ENCODE measurements at places on chromosomes 7 and 10.

- DNase-seq, result no peak
These were observed 63.8 kb downstream of the ATAD1 start for GRCh38 chr10:87753995-87754866.

GRCh38 chr10:49613165-49613881 lies 514 bp upstream of the CHAT start:
- DNase-seq, result no peak

DNA sequence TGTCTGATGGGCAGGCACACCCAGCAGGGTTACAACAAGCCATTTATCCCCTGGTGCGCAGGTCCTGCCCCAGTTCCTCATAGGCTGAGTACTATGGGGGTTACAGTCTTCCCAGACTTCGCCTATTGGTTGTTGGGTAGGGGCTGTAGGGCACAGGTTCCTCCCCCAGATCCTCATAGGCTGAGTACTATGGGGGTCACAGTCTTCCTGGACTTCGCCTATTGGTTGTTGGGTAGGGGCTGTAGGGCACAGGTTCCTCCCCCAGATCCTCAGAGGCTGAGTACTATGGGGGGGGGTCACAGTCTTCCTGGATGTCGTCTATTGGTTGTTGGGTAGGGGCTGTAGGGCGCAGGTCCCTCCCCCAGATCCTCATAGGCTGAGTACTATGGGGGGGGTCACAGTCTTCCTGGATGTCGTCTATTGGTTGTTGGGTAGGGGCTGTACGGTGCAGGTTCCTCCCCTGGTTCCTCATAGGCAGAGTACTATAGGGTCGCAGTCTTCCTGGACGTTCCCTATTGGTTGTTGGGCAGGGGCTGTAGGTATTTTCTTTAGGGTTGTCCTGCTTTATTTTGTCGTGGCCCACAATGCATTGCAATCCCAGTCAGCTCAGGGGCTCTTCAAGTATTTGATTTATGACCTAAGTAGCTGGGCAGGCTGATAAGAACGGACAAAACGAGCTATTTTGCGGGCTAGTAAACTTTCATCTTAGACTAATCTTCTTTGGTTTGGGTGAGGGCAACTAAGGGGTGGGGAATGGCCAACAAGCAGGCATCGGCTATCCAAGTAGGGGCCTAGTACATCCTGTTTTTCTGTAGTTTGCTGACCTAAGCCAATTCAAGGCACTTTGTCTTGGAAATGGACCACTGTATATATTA lies 3.4 kb downstream of the LRRC27 start:
- DNase-seq, result no peak

GRCh38 chr10:17244700-17245365 lies 16.8 kb downstream of the VIM start:
- DNase-seq, result no peak

DNA sequence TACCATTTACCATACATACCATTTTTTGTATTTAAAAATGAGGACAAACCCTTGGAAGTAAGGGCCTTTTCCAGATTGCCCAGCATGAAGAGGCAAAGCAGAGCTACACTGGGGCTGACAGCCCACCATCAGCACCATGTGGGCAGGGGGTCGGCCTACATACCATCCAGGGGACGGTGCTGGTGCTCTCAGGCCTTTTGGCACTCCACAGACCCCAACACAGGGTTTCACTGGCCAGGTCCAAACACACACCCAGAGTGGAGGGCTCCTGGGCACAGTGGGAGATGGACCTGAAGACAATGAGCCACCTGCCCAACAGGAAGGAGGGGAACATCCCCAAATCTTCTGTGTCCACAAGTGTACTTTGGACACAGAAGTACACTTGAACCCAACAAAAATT lies 69.2 kb upstream of the CAMK2B start:
- DNase-seq, result no peak

DNA sequence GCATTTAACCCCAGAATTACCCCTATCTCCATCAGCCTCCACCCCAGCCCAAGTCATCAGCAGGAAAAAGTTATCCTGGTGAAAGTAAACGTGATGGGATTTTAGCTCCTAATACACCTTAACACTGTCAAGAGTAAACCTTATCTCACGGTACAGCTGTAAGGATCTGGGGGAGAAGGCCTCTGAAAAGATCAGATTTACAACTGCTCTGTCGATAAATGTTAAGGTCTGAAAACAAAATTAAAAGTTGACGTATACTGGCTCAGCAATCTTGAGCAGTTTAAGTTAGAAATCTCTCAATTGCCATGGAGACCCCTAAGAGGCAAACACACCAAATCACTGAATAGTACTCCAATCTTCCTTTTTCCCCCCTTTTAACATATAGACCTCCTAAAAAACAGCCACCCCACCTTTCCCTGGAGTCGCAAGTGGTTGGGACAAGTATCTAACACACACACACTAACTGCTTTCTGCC lies 6.1 kb downstream of the SKAP2 start:
- DNase-seq, result no peak

GRCh38 chr10:76651154-76651553 lies 986.5 kb downstream of the KCNMA1 start:
- no peak for DNase-seq

DNA sequence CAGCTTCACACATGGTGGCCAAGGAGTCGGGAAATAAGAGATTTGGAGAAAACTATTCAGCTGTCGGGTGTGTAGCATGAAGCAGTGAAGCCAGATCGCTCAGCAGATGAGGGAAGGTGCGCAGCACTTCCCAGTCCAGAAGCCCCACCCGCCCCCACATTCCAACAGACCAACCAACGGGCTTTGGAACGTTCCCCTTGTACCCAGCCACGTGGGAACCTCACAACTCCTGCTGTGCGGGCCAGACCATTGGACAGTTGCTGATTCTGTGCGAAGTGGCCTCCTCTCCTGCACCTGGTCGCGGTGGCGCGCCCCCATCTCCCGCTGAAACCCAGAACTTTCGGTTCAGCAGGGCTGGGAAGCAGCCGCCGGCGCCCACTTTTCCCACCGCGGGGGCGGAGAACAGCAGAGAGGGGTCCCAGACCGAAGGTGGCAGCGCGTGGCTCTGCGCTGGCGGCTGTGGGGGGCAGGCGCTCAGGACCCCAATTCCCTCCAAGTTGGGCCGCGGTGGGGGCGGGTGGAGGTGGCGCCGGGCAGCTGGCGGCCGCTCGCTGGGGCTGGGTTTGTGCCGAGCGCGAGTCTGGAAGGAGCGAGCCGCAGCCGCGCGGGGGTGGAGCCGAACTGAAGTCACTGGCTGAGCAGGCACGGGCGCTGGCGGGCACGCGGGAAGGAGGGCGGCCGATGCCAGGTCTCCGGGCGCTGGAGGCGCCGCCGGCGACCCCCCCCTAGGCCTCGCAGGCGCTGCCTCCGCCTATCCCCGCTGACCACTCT lies 1301.5 kb upstream of the SORCS1 start:
- DNase-seq, result no peak

- DNase-seq, result no peak
These were observed 26.8 kb downstream of the PLAC9 start for GRCh38 chr10:80159166-80159873.

DNA sequence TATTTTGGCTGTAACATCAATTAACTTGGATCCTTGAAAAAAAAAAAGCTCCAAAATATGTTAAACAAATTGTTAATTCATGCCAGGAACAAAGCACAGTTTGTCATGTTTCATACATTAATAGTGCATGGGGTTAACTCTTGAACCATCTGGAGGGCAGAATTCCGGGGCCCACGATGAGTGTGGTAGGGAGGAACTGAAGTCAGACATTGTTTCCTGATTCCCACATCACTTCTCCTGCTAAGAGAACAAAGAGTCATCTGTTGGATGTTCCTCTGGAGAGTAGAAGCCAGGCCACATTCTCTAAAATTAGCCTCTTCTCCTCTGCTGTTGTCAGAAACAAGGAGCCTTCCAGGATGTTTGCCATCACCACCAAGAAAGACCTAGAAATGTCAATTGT lies 54.6 kb downstream of the TMEM178B start:
- DNase-seq, result no peak

GRCh38 chr7:115635376-115635775 lies 395.2 kb downstream of the TFEC start:
- DNase-seq, result no peak

DNA sequence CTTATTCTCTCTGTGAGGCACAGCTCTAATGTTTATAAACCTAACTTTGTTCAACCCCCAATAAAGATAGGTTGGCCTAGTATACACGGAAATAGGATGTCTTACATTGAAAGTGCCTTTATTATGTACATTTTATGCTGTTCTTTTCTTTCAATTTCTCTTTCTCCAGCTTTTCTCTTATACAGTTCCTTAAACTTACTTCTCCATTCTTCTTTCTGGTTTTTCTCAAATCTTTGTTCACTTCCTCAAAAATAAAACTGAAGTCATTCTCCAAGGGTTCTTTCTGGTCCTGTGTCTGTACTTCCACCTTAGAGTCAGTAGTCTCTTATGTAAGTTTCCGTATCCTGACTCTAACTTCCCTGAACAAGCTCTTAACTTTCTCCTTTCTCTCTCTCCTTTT lies 29.2 kb upstream of the NAMPT start:
- DNase-seq, result no peak

DNA sequence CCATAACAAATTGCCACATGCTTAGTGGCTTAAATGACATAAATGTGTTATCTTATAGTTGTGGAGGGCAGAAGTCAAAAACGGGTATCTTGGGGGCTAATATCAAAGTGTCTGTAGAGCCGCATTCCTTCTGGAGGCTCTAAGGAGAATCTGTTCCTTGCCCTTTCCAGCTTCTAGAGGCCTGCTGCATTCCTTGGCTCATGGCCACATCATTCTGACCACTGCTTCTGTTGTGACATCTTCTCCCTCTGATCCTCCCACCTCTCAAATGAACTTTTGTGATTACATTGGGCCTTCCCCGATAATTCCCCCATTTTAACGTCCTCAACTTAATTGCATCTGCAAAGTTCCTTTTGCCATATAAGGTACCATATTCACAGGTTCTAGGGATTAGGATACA lies 76.1 kb downstream of the CYP26A1 start:
- DNase-seq, result no peak

- no peak for DNase-seq
These were observed 83.0 kb downstream of the NRG3 start for GRCh38 chr10:81957976-81958375.

DNA sequence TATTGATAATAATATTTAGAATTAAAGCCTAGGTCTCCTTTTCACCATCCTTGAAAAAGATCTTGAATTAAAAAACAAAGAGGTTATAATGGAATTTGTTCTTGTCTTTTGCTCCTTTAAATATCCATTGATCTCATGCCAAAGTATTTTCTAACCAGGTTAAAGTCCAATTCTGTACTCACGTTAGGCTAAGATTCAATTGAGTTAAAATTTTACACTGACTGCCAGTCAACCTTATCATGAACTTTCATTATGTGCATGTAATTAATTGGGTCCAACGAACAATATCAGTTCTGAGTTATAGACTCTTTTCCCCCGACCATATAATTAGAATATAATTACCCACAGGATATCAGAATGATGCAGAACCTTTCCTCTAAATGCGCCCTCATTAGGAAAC lies 266.6 kb downstream of the DGKB start:
- DNase-seq, result no peak

DNA sequence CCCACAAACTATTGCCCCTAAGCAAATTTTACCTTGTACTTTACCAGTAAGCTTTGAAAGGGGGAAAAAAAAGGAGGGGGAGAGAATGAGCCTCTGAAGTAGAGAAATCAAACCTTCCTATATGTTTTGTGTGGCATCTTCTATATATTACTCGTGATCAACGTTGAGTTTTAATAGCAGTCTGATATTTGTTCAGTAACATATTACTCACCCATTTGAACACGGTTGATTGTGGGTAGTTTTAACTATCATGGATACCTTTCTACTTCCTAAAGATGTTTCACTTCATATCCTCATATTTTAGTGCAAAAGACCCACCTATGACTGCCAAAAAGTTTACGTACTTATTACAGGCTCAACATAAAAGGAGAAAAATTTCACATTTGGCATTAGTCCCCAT lies 54.5 kb downstream of the CCDC6 start:
- DNase-seq, result no peak

DNA sequence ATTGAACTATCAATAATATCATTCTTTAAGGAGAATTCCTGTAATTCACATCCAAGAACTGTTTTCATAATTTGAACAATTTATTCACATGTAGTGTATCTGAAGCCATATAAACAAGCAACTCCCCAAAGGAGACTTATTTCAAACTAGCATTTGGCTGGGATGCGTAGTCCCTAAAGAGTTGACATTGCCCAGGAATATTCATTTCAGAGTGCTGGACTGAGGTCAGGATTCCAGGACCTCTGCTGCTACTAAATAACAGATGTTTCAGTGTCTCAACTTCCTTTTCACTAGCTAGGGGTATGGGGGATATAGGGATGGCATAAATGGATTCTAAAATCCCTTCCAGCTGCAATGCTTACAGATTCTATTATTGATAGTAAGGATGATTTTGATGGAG lies 177.0 kb downstream of the TSPAN12 start:
- no peak for DNase-seq

GRCh38 chr7:159027056-159027788 lies 117.4 kb downstream of the VIPR2 start:
- DNase-seq, result no peak

GRCh38 chr10:71274901-71275796 lies 43.9 kb upstream of the SLC29A3 start:
- no peak for DNase-seq

DNA sequence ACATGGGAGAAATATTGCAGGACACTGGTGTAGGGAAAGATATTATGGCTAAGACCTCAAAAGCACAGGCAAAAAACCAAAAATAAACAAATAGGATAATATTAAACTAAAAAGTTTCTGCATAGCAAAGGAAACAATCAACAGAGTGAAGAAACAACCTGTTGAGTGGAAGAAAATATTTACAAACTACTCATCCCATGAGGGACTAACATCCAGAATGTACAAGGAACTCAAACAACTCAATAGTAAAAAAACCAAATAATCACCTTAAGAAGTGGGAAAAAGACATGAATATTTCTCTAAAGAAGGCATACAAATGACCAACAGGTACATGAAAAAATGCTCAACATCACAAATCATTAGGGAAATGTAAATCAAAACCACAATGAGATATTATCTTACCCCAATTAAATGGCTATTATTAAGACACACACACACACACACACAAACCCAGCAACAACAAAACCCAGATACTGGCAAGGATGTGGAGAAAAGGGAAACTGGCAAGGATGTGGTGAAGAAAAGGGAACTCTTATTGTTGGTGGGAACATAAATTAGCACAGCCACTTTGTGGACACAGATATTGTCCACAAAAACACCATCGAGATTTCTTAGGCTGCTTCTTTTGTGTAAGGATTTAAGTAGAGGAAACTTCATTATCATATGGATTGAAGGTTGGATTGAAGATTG lies 9.8 kb upstream of the RAB18 start:
- DNase-seq, result no peak

DNA sequence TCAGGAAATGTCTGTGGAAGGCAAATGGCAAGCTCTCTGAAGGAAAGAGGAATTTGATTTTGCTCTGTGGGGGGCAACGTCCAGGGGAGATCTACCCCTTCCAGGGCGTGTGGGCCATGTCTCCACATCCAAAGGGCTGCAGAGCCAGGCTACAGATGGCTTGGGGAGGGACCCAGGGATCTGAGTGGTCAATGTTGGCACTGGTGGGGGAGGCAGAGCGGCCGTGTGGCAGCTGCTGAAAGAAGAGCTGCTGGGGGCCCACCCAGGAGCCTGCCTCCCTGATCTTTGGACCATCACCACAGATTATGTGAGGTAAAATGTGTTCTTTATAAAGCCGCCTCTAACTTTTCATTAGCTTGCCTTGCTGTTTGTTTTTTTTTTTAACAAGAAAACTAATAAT lies 144.1 kb downstream of the HERPUD2 start:
- no peak for DNase-seq

All from NCI-H774 (cell line).